Aorta (tissue), 5 donors: ENCODE measurements at places on chromosomes 7 and 10. TPM values are rescaled to one million over a fixed set of nuclear protein-coding genes. Genes with fewer than 3 reads are reported as not detected.

The CFAP69 gene
- 1.8 TPM for polyA plus RNA-seq

The GDF2 gene
- polyA plus RNA-seq: not detected

The AKR1C3 gene
- 180 TPM for polyA plus RNA-seq

DNA sequence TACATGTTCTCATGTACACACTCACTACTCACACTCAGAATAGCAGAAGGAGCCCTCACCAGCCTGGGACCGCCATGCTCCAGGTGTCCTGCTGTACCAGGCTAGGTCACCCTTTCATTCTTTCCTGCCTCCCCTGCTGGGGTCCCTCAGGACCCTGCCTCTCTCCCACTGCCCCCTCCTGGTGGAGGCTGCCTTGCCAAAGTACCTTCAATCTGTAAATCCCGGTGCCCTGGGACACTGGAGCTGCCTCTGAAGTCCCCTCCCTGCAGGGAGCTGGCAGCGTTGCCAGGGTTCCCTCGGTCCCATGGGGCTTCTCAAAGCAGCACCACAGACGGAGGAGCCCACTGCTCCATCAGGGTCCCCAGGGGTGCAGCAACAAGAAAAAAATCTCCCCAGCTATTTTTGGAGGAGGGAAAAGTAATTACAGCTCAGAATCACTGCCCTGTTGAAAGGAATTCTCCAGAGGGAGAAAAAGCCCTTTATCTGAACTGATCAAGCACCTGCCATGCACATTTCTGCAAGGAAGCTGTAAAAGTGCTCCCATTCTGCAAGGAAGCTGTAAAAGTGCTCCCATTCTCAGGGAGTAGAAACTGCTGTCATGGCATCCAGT, 259.9 kb downstream of the PTPRN2 start:
- H3K27ac ChIP-seq: no peak overlapping the region
- no peaks in the 10 kb centered on the region for H3K36me3 ChIP-seq
- H3K4me3 ChIP-seq: no peak overlapping the region

DNA sequence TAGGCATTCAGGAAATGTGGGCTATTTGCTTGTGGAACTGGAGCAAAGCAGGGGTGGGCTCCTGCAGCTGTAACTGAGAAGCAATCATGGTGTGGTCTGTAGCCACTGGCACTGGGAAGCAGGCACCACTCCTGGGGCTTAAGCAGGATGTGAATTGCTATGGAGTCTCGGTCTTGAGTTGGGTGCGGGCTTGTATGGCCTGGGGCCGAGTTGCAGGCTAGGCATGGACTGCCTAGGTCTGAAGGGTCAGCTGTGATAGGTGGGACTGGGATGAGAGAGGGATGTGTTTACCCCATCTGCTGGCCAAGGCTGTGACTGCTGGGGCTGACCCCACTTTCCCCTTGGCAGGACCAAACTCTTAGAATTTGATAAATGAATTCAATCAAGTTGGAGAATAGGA, 43.0 kb downstream of the ADCY1 start:
- no peak overlapping the region for H3K4me3 ChIP-seq
- no peak for DNase-seq
- H3K36me3 ChIP-seq: no peaks in the 10 kb centered on the region

DNA sequence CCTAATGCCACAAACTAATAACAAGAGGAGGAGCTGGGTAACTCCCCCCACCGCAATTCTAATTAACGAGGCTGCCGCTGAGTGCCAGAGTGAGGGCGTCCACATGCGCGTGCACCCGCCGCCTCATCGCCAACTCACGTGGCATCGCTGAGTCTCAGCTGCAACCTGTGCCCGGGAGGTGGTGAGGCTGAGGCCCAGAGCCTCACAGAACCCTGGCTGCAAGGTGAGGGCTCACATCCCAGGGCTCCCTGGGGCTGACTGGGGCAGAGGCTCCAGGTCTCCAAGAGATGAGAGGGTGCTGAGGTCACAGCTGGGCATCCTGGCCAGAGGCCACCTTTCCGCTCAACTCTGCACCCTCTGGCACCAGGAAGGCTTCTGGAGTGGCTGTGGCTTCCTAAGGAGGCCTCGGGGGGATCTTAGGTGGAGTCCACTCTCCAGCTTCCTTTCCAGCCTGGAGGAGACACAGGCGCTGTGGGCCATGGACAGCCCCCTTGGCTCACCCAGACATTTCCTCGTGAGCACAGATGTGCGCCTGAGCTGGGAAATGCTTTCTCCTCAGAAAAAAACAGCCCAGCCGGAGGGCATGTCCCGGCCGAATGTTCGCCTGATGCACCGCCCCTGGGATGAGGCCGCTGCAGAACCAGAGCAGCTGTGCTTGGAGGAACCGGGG, 242.6 kb downstream of the MAD1L1 start:
- no peak overlapping the region for H3K27ac ChIP-seq
- no peaks in the 10 kb centered on the region for H3K4me1 ChIP-seq
- no peak for DNase-seq
- no peaks in the 10 kb centered on the region for H3K36me3 ChIP-seq
